ENCODE measurements at places on chromosomes 11 and 22. TPM values are rescaled to one million over a fixed set of nuclear protein-coding genes. Genes with fewer than 3 reads are reported as not detected.
A peak's percentile ranks its signal among the peaks of the same experiment; 100 is the strongest.

GRCh38 chr11:117815262-117815803 lies 9.2 kb downstream of the FXYD2 start:
- DNase-seq = peak; percentile 71

DNA sequence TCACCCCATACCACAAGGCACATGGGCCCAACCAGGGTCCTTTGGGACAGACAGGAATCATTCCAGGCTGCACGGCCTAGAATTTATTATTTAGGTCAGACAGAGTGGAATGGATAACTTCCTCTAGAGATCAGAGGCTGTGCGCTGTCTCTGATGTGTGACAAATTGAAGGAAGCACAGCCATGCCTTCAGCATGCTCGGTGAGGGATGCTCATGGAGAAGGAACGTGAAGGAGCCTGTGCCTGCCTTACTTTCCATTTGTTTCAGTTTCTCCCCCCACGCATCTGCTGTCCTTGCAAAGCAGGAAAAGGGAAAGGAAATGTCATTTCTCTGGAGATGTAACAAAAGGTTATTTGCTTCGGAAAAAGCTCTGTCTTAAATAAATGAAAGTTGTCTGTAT lies 644.1 kb downstream of the OPCML start:
- DNase-seq = no peak

Gene LRRC4C
- total RNA-seq = not detected

- no peak for DNase-seq
These were observed 39.7 kb upstream of the TTLL12 start for GRCh38 chr22:43226377-43227238.

GRCh38 chr11:63918507-63919191 lies 1.7 kb upstream of the RCOR2 start:
- DNase-seq = no peak

Gene CYP2D6
- 2.2 TPM for total RNA-seq

DNA sequence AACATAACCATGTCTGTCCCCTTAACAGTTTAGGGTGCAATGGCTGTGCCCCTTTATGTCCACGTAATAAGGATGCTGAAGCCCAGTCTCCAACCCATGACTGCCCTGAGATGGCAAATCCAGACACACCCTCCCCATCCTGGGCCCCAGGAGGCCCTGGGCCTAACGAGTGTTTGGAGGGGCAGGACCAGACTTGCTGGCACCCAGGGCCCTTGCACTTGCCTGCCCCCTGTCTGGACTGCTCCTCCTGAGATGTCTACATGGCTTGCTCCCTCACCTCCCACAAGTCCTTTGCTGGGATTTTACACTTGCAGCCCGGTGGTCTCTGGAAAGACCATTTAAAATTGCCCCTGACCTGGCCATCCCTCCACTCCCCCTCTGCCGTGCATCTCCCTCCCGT lies 132.2 kb upstream of the NECTIN1 start:
- no peak for DNase-seq

DNA sequence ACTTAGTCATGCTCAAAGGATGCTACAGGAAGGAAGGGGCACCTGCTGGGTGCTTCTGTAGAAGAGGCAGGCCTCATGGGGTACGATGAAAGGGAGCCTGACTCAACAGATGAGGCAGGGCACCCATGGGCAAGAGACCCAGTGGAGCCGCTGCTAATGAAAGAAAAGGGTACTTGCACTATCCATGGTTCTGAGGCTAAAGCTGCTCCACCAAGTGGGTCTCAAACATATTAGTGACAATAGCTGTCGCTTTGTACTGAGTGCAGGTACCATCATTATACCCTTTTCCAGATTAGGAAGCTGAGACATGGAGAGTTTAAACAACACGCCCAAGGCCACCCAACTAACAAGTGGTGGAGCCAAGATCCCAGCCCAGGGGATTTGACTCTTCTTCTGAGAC lies 127.5 kb upstream of the SERPIND1 start:
- DNase-seq = no peak

- no peak for DNase-seq
These were observed 70.7 kb upstream of the THY1 start for GRCh38 chr11:119493712-119494111.

GRCh38 chr11:9016916-9017642 lies 13.3 kb upstream of the NRIP3 start:
- no peak for DNase-seq

- DNase-seq = no peak
These were observed 18.9 kb upstream of the UVRAG start for GRCh38 chr11:75796091-75796435.

Gene ARHGAP42
- 0.18 TPM for total RNA-seq

Gene RIBC2
- total RNA-seq = 9.6 TPM

Gene SUSD2
- total RNA-seq = 0.48 TPM

Gene APOA1
- 0.33 TPM for total RNA-seq

Gene SCGB2A2
- total RNA-seq = not detected

Gene MYO18B
- 0.59 TPM for total RNA-seq

Gene MPPED2
- not detected for total RNA-seq

DNA sequence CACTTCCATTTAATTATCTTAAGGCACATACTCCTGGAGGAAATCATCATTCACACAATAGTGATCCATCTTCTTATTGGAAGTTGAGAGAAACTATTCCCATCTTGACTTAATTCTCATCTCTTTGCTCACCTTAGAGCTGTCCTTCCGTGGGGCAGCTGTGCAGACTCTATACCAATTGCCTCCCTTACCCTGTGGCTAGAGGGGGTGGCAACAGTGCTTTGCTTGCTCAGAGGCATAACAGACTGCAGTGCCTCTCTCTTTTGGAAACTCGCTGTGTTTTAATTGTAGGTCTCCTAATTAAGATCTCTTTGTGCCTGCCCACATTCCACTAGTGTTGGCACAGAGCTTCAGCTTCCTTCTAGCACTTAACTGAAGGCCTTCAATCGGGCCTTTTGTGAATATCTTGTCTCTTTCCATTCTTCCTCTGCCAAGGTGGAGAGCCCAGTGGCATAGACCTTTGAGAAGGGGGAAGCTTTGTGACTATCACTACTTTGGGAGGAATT lies 5.5 kb downstream of the KMT2A start:
- no peak for DNase-seq

GRCh38 chr11:65858681-65859087 lies 704 bp upstream of the CFL1 start:
- no peak for DNase-seq

- no peak for DNase-seq
These were observed 21.1 kb upstream of the VSTM5 start for GRCh38 chr11:93871526-93871925.

Gene PRG3
- not detected for total RNA-seq

GRCh38 chr11:67691149-67691548 lies 16.7 kb upstream of the ALDH3B2 start:
- DNase-seq = no peak

- no peak for DNase-seq
These were observed 21.1 kb upstream of the ARHGAP32 start for GRCh38 chr11:129213261-129213660.

- DNase-seq = no peak
These were observed 92.2 kb upstream of the PHOX2A start for GRCh38 chr11:72336163-72336562.

Gene TEAD1
- total RNA-seq = 0.89 TPM

Gene SPDYC
- total RNA-seq = not detected

DNA sequence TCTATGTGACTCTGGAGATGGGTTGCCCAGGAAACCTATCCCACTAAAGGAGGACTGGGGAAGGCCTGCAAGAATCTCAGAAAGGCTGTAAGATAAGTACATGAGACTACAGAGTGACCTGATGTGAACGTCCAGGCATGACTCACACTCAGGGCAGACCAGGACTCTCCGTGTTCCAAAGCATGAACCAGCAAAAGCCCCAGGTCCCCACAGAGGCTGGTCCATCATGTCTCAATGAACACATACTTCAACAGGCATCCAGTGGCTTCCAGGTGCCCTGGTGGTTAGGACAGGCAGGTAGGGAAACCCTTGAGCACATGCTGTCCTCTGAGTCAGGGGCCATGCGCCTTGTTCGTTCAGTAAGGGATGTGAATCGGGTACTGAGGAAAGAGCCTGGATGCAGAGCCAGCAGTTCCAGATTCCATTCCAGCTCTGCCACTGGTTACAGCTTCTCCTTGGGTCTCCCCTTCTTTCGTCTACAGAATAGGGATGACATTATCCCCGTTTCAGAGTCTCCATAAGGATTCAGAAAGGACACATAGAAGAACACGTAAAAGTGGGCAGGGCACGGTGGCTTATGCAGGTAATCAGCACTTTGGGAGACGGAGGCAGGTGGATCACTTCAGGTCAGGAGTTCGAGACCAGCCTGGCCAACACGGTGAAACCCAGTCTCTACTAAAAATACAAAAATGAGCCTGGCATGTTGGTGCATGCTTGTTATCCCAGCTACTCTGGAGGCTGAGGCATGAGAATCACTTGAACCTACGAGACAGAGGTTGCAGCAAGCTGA lies 129.0 kb upstream of the TEAD1 start:
- no peak for DNase-seq

DNA sequence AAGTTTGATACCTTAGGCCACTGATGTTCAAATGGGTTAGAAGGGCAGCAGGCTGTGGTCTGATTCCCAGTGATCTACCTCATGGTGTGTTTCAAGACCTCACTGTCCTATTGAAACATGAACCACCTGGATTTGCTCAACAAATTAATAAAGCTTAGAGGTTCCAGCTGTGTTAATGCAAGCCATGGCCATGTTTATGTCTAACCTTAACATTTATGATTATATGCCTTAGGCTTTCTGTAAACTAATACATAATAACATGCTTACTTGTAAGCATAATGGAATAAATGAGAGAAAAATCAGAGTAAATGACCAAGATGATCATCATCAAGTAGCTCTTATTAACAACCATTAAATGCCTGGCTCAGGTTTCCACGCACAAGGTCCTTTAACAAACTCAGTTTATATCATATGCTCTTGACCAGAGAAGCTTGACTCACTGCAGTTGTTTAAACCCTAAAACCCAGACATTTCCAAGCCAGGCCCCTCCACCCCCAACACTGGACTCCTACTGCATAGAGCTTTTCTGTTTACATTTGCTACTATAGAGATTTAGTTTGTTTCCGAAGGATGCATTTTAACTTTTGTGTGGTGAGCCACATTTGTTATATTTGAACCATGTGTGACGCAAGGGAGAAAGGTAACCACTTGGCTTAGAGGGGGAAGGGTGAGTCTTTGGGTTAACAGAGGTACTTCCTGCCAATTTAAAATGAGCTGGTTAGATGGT lies 43.7 kb downstream of the KREMEN1 start:
- no peak for DNase-seq

Gene TMEM191B
- total RNA-seq = 1.3 TPM

- no peak for DNase-seq
These were observed 140.4 kb upstream of the ARHGAP42 start for GRCh38 chr11:100546714-100547113.

DNA sequence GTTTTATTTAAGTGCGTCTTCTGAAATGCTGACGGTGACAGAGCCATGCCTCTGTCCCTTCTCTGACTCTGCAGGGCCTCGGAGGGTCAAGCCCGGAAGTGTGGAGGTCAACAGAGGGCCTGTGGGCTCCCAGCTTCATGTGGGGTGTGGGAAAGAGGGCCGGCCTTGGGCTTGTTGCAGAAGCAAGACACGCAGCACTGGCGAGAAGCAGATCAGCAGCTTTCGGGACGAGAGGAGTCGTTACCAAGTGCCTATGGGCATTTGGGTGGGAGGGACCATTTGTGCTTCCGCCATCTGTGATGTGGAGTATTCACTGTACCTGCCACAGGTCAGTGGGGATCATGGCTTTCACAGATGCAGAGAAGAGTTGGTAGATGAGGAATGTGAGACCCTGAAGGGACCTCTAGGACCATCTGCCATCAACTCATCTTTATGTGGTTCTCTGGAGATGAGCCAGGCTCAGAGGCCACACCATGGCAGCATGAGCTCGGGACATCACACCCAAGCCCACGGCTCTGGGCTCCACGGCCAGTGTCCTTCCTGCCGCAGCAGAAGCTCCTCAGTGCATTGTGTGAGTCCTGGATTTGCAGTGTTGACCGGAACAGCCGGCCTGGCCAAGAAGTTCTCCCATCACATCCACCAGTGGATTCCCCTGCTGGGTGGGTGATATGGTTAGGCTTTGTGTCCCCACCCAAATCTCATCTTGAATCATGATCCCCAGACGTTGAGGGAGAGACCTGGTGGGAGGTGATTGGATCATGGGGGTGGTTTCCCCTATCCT lies 590.7 kb downstream of the TBC1D22A start:
- no peak for DNase-seq

DNA sequence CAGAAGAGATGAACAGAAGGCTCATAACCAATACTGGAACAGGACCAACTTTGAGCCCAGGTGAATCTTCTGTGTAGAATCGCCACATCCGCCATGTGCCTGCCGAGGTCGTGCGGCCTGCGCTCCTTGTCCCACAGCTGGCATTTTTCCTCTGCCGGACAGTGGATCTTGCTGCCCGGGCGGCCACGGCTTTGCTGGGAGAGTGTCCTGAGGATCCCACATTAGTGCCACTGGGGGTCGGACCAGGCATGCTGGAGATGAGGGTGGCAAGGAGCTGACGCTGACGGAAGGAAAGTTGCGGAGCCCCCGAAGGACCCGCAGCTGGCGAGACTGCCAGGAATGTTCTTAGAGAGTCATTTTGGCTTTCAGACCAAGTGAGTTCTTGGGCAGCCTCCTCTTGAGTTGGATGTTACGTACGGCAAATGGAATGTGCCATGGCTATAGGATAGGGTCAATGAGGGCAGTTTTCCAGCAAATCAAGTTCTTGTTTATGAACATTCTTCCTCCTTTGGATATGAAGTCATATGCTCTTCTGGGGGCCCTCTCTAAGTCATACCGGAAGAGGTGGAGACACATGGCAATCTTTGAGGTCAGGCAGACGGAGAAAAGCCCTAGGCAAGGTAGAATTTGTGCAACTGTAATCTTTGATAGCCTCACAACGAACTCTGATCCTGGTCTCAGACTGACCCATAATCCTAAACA lies 57.4 kb upstream of the NUP160 start:
- no peak for DNase-seq

- DNase-seq = peak; percentile 9
These were observed 528 bp downstream of the WEE1 start for GRCh38 chr11:9573775-9574621.

DNA sequence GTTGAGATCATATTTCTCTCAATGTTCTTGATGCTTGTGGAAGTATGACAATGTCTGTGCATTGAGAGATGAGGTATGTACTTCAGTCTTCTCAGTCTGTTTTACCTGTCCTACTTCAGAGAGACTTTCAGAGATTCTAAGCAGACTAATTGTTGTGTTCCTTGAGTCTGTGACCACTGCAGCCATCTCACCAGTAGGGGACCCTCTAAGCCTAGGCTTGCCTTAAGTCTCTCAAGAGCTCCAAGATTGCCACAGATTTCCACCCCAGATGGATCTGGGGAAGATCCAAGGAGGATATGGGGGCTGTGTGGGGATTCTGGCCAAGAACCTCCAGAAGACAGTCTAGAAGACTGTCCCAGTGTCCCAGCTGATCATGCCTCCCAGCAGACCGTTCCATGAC lies 179.9 kb upstream of the PLET1 start:
- DNase-seq = no peak
